Fibroblast of skin of left quadriceps (primary cell): ENCODE measurements at places on chromosomes 5 and 9.

- DNase-seq = no peak
These were observed 22.4 kb downstream of the SLC22A5 start for GRCh38 chr5:132391870-132392269.

- no peak for DNase-seq
These were observed 56.2 kb downstream of the DUSP1 start for GRCh38 chr5:172714491-172715420.

DNA sequence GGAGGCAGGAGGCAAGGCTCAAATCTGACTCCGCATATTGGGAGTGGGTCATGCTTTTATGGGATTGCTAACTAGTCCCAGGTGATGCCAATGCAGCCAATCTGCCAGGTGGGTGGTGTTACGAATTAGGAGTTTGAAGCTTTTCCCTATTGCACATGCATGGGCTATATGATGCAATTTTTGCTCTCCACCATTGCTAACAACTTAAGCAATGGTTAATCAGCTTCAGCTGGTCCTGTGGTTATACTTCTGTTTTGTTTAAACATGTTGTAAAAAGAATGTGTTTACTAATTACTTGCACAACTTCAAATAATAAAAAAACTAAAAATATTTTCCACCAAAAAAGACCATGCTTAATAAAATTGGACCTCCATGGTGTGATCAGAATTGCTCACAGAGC is 55.7 kb downstream of the SHC3 start:
- DNase-seq = peak; percentile 82

DNA sequence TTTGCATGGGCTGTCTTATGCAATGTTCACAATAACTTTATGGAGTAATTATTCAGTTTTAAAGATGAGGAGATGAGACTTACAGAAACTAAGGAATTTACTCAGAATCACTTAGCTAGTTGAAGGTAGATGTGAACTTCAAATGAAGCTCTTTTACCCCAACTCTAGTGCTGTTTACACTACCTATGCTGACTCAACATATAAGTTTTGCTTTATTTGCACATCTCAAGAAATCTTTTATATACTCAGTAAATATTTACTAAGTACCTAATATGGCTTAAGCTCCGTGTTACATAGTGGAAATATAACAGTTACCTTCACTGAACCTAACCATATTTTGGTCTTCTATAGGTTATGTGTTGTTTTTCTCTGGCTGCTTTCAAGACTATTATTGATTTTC is 293.2 kb downstream of the ANXA1 start:
- no peak for DNase-seq

DNA sequence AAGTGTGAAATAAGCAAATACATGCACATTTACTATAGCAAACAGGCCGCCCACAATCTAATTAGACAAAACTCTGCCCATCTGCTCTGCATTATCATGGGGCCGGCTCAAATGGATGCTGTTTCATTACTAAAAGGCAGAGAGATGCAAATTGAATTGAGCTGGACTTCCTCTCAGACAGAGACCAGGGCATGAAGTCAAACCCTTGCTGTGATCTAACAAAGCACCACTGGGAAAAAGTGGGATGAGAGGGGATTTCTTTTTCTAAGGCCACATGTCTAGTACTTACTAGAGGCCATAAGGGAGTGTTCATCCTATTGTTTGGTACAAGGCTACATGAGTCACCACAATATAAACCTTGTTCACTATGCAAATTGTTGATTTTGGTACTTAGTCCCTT is 614.7 kb downstream of the ISL1 start:
- no peak for DNase-seq

- peak; percentile 56 for DNase-seq
These were observed 7.1 kb upstream of the DOCK2 start for GRCh38 chr5:169629847-169630548.

- no peak for DNase-seq
These were observed 23.8 kb upstream of the ZNF131 start for GRCh38 chr5:43096916-43097315.

DNA sequence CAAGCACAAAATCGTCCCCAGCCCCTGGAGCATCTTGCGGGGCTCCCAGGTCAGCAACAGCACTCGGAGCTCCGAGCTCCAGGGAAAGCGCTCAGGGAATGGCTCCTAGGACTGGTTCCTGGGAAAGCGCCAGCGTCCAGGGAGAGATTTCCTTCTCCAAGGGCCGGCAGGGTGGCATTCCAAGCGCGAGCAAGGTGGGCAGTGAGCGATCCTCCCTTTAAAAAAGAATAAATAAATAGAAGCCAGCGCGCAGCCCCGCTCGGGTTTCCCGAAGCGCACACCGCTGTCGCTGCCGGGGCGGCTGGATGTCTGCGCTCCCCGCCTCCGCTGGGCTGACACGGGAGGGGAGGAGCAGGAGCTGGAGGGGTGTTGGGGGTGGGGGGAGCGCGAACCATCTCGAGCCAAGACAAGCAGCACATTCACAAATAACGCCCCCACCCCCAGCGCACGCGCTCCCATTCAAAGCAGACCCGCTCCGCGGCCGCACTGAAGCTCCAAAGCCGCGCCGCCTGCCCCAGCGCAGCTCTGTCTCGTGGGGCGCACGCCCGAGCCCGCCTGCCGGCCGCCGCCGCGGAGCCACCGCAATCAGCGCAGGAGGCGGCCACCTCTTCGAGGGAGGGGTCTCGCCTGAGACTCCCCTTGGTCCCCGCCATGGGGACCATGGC is 327.4 kb downstream of the SH3GL2 start:
- DNase-seq = no peak
